Stimulated activated CD4-positive, alpha-beta T cell treated with anti-CD3 and anti-CD28 coated beads, TNF-alpha, amount 100 ng/mL, for 24 hours (primary cell): ENCODE measurements at places on chromosomes 1 and 21.

GRCh38 chr21:42389449-42389835, 6.4 kb downstream of the TMPRSS3 start:
- DNase-seq, result no peak

DNA sequence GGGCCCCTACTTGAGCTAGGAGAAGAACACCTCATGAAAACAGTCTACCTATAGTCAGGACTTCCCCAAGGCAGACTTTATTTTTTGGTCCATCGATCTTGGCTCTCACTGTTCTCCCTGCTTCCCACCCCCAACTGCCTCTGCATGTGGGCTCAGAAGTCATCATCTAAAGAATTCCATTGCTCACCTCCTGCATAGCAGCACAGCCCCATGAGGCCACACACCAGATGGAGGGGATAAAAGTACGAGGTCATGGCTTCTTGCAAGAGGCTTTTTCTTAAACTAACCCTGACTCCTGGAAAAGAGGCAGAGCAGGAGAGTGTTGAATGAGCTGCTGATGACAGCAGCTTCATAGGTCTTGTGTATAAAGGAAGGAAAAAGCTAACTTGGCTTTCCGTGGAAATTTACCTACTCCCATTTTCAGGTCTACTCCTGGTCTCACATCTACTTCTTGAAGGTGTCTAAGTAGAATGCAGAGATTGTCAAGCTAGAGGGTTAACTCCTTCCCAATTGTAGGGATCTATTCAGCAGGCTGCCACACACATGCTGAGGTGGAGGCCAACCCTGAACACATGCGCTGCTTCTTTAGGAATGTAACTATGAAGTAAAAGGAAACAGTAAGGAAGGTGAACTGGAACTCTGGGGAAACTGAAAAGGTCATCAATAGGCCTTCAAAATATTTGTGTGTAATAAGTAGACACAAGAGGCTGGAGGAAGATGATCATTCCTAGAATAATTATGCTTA, 18.7 kb downstream of the WNT2B start:
- DNase-seq, result no peak

- DNase-seq, result no peak
Measured at GRCh38 chr1:160639652-160640051, 7.2 kb downstream of the SLAMF1 start.

DNA sequence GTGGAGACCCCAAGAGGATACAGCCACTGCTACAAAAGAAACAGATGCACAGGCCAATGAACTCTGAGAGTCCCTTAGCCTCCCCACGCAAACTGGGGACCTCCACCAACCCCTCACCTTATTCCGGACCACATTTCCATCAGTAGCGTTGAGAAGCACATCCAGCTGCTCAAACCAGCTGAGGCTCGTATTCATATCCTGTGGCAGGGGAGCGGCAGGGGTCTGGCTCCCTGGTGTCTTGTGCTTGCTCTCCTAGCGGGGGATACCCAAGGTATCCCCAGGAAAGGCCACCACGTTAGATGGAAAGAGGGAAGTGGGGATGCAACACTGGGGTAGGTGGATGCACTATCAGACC, 481 bp downstream of the CCDC163 start:
- no peak for DNase-seq

DNA sequence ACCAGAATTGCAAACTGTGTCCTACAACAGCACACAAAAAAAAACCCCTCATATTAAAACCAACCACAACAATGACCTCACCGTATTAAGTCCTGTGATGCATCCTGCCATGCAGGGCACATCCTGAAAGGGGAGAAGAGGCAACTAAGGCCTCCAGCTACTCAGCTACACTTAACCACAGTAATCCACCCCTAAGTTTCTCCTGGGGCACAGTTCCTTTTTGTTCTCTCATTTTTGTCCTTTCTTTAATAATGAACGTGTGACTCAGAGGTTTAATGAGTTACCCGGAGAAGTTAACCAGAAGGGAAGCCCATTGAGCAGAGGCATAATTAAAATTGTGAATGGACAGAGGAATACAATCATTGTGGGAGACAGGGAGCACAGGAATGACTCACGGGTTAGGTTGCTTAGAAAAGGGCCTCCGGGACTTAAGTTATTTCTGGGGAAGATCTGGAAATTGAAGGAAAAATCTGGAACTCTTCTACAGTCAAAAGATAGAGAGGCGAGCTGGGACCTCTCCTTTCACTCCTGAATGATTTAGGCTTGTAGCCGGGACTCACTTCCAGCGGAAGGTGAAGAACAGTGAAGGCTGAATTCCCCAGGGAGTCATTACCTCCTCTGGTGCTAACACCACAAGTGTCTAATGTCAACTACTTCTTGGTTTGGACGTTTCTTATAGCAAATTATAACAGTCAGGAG, 36.9 kb upstream of the HIVEP3 start:
- DNase-seq, result no peak
